ENCODE measurements at places on chromosomes 1 and 21. TPM values are rescaled to one million over a fixed set of nuclear protein-coding genes. Genes with fewer than 3 reads are reported as not detected.

Gene LCE1F
- not detected for total RNA-seq

Gene PRKAA2
- not detected for total RNA-seq

Gene HHAT
- 0.71 TPM for total RNA-seq

Gene DTL
- total RNA-seq = 77.5 TPM

DNA sequence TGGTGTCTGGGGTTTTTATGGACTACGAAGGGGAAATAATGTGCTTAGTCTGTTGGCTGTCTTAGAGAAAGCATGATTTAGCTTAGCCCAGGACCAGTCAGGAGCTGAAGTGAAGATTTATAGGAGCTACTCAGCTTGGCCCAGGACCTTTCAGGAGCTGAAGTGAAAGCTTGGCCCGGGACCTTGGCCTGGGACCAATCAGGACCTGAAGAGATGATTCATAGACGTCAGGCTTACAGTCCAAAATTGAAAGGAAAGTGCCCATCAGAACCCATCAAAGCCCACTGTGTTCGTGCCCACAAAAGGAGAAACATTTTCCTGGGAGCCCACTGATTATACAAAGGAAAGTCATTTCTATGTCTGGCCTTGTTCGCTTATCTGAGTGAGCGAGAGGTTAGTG lies 35.6 kb downstream of the MSTO1 start:
- no peak for DNase-seq
- peaks cover 4% of the 10 kb centered on the region for H3K27me3 ChIP-seq
- no peak overlapping the region for H3K27ac ChIP-seq
- H3K36me3 ChIP-seq = peaks cover 15% of the 10 kb centered on the region

DNA sequence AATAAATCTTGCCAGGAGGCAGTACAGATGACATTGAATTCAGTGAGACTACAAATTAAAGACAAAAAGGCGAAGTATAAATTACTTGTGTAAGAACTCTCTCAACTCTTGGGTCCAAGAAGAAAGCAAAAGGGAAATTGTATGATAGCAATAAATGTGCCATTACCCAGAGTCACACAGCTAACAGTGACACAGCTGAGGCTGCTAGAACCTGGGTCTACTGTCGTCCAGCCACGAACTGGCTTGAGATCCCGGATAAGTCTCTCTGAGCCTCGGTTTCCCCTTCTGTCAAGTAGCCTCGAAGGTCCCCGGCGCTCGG lies 362 bp upstream of the ROR1 start:
- H3K36me3 ChIP-seq = no peaks in the 10 kb centered on the region
- H3K4me3 ChIP-seq = peak overlapping the region; percentile 69
- no peak for DNase-seq
- no peak overlapping the region for H3K27ac ChIP-seq

DNA sequence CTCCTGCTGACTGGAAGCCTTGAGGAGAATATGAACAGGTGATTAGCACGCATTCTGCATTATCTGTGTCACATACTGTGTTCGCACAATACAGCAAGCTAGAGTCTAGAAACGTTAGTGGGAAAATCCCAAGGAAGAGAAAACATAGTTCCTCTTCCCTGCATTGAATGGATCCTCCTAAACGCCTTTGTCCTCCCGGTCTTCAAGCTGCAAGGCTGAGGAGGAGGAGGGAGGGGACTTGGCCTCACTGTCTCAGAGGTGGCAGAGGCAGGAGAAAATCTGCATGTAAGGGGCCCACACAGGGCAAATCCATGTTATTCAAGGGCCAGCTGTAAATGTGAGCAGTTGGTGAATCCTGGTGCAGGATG lies 34.4 kb downstream of the WNT9A start:
- peaks cover 5% of the 10 kb centered on the region for H3K4me1 ChIP-seq
- H3K27me3 ChIP-seq = peaks cover 3% of the 10 kb centered on the region
- DNase-seq = no peak
- H3K4me3 ChIP-seq = no peak overlapping the region

- no peak overlapping the region for H3K27ac ChIP-seq
- no peak overlapping the region for H3K4me3 ChIP-seq
- H3K36me3 ChIP-seq = no peaks in the 10 kb centered on the region
- no peaks in the 10 kb centered on the region for H3K4me1 ChIP-seq
Measured at GRCh38 chr1:79760531-79760930, 754.0 kb upstream of the ADGRL4 start.

DNA sequence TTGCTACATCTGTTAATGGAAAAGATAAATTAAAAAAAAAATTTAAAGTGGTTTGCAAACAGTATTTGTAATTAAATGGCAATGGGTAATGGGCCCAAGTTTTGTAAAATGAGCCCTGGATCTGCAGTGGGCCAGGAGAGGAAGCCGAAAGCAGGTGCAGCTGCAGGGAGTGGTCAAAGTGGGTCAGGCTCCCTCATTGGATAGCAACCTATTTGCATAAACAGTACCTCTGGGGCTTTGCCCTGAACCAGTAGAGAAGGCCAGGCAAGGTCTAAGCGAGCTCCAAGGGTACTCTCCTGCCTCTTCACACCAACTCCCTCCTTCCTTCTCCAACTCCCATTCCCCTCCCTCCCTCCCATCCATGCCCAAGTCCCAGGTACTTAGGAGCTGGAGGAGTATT lies 138.9 kb downstream of the HMGB4 start:
- H3K36me3 ChIP-seq = no peaks in the 10 kb centered on the region
- no peak for DNase-seq
- no peak overlapping the region for H3K27ac ChIP-seq
- peaks cover 2% of the 10 kb centered on the region for H3K27me3 ChIP-seq

GRCh38 chr1:229378586-229379367 lies 35.9 kb upstream of the CCSAP start:
- H3K36me3 ChIP-seq = no peaks in the 10 kb centered on the region
- H3K27ac ChIP-seq = no peak overlapping the region
- no peak for DNase-seq
- H3K4me1 ChIP-seq = no peaks in the 10 kb centered on the region
- no peak overlapping the region for H3K4me3 ChIP-seq
- peaks cover 12% of the 10 kb centered on the region for H3K27me3 ChIP-seq

All from activated CD8-positive, alpha-beta T cell treated with anti-CD3 and anti-CD28 coated beads, Interleukin-2, amount 10 ng/mL, durations not matched to agents 7 days and 5 days (primary cell).